ENCODE measurements at places on chromosomes 12 and 14.

GRCh38 chr12:78797196-78797931, 67.2 kb upstream of the SYT1 start:
- DNase-seq: no peak

DNA sequence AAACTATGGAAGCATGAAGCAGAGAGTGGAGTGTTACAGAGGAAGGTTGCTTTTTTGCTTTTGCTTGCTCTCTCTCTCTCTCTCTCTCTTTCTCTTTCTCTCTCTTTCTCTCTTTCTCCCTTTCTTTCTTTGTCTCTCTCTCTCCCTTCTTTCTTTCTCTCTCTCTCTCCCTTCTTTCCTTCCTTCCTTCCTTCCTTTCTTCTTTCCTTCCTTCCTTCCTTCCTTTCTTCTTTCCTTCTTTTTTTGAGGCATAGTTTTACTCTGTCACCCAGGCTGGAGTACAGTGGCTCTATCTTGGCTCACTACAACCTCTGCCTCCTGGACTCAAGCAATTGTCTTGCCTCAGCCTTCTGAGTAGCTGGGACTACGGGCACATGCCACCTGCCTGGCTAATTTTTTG, 7.6 kb downstream of the ARHGDIB start:
- no peak for DNase-seq

- DNase-seq: no peak
Observed at GRCh38 chr12:117360551-117361346, 677 bp downstream of the NOS1 start.

- no peak for DNase-seq
Observed at GRCh38 chr12:94561943-94562411, 88.4 kb downstream of the TMCC3 start.

GRCh38 chr14:68479247-68479646, 313.6 kb downstream of the ZFP36L1 start:
- DNase-seq: no peak

DNA sequence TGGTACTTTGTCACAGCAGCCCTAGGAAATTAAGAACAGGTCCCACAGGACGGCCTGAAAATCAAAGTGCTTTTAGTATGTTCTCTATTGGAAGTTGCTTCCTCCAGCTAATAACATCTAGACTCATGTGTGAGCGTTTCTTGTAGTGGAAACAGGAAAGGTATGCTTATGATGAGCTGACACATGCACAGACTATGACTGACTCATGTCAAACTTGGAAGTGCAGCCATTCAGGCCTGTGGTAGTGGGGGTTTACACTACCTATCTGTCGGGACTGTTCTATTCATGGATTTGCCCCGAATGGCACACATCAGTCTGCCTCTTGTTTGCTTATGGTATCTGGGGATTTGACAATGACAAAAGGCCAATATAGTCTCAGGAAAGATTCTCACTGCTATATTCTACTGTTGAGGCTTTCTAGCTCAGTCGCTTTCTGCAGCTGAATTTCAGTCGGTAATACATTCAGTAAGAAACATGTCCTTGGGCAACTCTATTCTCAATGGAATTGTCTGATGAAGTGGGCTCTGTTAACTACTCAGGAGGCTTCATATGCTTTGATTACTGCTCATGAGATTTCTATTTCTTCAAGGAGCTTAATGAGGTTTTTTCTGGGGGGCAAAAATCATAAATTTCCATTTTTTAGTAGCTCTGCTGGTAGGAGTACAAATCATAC, 270.3 kb upstream of the DAAM1 start:
- DNase-seq: no peak

DNA sequence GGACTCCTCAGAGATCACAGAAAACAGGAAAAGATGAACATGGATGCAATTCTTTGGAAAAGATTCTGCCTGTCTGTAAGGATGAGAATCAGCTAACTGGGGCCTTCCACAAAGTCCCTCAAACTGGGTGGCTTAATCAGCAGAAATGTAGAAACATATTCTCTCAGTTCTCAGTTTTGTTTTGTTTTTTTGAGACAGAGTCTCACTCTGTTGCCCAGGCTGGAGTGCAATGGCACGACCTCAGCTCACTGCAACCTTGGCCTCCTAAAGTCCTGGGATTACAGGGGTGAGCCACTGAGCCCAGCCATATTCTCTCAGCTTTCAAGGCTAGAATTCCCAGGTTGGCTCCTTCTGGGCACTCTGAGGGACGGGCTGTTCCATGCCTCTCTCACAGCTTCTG, 38.2 kb upstream of the CLIP1 start:
- no peak for DNase-seq

DNA sequence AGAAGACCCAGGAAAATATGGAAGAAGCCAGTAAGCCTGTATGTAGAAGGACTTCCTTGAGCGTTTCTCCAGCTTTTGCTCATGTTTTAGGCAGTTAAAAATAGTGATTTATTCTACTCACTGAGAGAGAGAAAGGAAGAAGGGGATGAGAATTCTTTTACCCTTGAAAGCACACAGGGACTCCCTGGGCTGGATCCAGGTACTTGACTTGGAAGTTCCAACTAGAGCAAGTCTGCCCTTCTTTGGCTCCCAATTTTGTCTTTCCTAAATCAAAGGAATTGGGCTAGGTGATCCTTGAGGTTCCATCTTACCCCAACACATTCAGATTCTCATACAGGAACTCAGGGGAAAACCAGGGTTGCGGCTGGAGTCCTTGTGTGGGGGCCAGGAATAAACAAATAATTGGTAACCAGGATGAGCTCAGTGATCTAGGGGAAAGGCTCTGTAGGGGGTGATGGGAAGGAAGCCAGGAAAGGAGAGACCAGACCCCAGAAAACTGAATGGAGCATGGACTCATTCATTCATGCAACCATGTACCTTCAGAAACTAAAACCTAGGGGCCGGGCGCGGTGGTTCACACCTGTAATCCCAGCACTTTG, 11.5 kb upstream of the ITGA5 start:
- DNase-seq: no peak

- no peak for DNase-seq
Observed at GRCh38 chr12:103832048-103832997, 8.7 kb downstream of the NT5DC3 start.

- DNase-seq: no peak
Observed at GRCh38 chr14:58082011-58082410, 70.0 kb downstream of the ARMH4 start.

DNA sequence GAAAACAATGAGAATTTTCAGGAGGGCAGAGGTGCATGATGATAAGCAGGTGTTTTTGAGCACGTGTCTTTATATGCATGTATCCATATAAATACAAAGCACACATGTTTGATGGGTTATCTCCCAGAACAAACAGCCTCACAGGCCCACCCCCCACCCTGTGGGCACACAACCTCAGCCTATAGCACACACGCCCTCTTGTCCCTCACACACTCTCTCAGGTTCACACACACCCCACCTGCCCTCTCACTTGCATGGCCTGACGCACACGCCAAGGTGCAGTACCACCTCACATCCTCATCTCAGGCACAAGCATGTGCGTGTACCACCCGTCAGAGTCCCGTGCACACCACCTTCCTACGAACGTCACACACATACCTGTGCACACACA, 8.6 kb upstream of the KRT8 start:
- DNase-seq: no peak

- no peak for DNase-seq
Observed at GRCh38 chr12:110105986-110106385, 18.2 kb upstream of the IFT81 start.

DNA sequence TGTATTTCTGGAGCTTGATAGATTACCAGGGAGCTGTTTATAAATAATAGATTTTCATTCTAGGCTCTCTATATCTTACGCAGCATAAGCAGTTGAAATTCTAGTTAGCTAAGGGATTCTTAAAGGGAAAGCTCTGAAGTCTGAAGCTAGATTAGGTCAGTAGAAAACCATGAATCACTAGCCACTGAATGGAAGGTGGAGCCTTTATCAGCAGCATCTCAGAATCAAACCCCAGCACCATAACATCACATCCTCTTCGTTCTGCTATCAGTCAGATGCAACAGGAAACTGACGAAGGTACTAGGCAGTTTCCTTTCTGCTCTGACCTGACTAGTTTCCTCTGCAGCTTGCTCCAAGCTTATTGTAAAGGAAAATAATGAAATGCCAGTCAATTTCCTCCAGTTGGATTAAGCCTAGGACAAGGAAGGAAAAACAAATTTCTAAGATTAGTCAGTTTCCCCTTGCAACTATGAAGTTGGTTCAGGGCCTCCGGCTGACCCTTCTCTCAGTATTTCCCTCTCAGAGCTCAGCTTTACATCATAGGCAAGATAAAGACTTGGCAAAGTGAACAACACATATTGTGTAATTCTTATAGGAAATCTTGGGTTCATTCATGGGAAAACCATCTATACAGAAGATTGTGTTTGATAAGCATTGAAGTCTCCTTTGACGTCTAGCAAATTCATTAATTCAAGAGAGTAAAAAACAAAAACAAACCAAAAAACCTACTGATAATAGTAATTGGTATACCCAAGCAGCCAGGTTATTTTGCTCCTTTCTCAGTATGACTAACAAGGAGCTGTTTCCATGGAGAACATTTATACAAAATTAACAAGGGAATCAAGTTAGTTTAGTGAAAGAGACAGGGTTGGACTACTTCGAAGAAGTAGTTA, 43.4 kb upstream of the CFAP54 start:
- DNase-seq: no peak

DNA sequence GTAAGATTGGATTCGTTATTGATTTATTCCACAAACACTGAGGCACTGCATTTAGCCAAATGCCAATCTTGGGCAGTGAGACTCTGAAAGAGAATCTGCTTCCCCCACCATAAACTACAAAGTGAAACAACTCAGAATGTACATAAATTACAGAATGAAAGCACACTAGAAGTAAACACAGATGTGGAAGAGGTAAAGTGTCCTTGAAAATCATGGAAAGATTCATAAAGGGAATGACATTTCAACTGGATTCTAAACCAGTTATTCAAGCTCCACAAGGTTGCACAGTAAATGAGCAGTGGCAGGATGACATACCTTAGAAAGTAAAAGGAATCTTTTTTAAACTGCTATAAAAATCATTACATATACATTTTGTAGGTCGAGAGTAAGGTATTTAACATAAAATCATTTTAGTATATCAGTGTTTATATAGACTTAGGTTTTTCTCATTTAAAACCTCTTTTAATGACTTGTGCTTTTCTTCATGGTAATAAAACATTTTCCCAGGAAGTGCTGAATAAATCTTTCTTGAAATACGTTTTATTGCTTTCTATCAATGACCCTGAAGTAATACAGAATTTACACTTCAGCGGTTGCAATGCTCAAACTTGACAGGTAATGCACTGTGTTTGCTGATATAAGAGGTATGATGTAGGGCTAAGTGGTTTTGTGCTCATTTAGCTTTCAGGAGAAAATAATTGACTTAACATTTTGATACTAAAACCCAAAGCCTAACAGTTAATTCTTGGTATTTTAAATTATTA, 270.6 kb downstream of the NAV3 start:
- no peak for DNase-seq

DNA sequence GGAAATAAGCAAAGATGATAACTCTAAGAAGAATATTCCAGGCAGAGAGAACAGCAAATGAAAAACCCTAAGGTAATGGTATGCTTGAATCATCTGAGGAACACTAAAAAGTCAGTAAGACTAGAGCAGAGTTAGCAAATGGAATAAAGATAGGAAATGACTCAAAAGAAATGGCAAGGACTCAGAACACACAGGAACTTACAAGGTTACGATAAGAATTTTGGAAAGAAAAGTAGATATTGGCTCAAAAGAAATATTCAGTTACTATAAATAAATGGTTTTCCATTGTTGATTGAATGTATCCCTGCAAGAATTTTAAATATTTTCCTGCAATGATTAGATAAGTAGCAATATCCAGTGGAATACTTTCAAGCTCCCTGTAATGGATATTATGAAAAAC, 705.8 kb downstream of the C12orf50 start:
- DNase-seq: no peak

DNA sequence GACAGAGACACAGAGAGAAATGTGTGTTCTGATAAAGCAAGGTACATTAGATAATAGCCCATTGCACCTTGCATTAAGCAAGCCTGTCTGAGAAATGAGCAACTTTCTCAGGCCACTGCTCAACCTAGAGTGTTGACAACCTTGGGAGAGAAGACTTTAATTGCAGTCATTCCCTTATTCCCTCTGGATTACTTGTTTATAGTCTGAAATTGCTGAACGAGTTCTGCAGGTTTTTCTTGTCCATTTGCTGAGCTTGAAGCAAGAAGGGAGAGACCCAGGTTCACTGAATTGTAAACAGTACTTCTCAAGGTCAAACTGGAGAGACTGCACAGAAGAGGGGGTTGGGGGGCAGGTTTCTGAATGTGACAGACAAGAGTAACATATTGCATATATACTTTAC, 159.4 kb upstream of the PLEKHG7 start:
- DNase-seq: no peak

DNA sequence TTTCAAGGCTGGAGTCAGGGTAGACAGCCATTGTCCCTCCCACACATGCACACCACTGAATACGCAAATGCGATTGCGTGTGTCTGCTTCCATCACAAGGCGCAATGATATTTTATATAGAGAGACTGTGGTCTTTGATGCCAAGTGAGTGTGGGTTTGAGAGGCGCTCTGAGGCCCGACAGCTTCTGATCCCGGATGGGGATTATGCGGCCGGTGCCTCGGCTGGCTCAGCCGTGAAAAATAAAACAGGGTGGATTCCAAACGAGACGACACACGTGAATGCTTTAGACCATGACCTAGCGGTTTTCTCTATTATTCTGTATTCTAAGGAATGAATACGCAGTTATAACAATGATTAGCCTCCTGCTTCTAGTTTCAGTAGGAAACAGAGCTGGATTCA, 72.5 kb downstream of the TMEM132D start:
- no peak for DNase-seq

DNA sequence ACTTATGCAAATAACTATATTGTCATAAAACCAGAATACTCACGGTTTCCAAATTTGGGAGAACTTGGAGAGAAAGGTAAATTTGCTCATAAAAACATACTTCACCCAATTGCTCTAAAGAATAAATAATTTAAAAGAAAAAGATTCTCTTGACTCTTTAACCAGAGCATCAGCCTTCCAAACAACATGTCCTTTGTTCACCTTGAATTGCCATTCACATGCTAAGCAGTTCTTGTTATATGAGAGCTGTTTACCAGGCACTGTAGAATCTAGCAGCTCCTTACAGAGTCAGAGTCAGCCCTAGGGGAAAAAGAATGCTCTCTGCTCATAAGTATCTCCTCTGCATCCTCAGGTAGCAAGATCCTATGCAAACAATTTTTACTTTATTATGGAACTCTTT, 10.2 kb downstream of the SLCO1A2 start:
- no peak for DNase-seq

DNA sequence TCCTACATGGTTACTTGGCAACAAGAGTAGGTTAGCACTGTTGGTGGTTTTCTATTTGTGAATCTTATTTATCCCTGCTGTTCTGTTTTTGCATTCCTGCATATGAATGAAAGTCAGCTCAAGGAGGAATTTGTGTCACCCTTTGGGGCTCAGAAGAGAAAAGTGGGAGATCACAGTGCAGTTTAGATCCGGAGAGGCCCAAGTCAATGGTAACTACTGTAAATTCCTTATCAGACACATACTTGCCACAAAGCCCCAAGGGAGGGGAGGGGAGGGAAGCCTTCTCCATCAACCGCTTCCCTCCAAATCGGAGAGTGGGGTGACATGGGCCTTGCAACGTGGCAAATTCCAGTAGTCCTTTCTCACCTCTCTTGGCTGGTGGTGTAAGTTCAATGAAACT, 15.0 kb downstream of the GSG1 start:
- no peak for DNase-seq

All from stimulated activated CD4-positive, alpha-beta T cell treated with anti-CD3 and anti-CD28 coated beads, Interleukin-15, amount 100 ng/mL, for 1 hour (primary cell).